Cardiac atrium fibroblast (primary cell): ENCODE measurements at places on chromosomes 2 and 18. TPM values are rescaled to one million over a fixed set of nuclear protein-coding genes. Genes with fewer than 3 reads are reported as not detected.

The MRPS5 gene
- 36.5 and 39.2 TPM in 2 replicates for total RNA-seq

The PTRHD1 gene
- 45.1 and 66.3 TPM in 2 replicates for total RNA-seq

The SPATA3 gene
- not detected in 2 replicates for total RNA-seq

The KIF1A gene
- total RNA-seq = not detected in 2 replicates

The GKN2 gene
- total RNA-seq = not detected in 2 replicates

The SH3RF3 gene
- 8.4 and 9.6 TPM in 2 replicates for total RNA-seq

The HMSD gene
- not detected in 2 replicates for total RNA-seq

The STAM2 gene
- 22.0 and 27.4 TPM in 2 replicates for total RNA-seq

The CDH7 gene
- total RNA-seq = not detected in 2 replicates

The ITGB6 gene
- not detected in 2 replicates for total RNA-seq

The GREB1L gene
- 0.36 and 0.97 TPM in 2 replicates for total RNA-seq

The IL1RN gene
- not detected in 2 replicates for total RNA-seq

The POTEI gene
- total RNA-seq = not detected in 2 replicates

The CDK15 gene
- total RNA-seq = not detected in 2 replicates

The DYNAP gene
- total RNA-seq = not detected in 2 replicates

The SLC8A1 gene
- total RNA-seq = 4.2 and 6.5 TPM in 2 replicates

The FAM124B gene
- 1.8 and 4.5 TPM in 2 replicates for total RNA-seq

The RAB6C gene
- total RNA-seq = not detected in 2 replicates

The LBX2 gene
- 1.6 and 2.1 TPM in 2 replicates for total RNA-seq

The KCNJ13 gene
- not detected in 2 replicates for total RNA-seq

The EHD3 gene
- 15.0 and 15.9 TPM in 2 replicates for total RNA-seq

The SERPINB2 gene
- not detected in 2 replicates for total RNA-seq

The ITGA6 gene
- total RNA-seq = 4.2 and 14.9 TPM in 2 replicates

The LYPD6B gene
- not detected in 2 replicates for total RNA-seq

The LCT gene
- not detected in 2 replicates for total RNA-seq

The ACMSD gene
- total RNA-seq = not detected in 2 replicates

The HOXD12 gene
- total RNA-seq = not detected in 2 replicates

The UGT1A3 gene
- total RNA-seq = not detected in 2 replicates

The GALNT13 gene
- total RNA-seq = under 0.01 TPM in 2 replicates

The REEP1 gene
- not detected in 2 replicates for total RNA-seq

The PDE11A gene
- not detected in 2 replicates for total RNA-seq

The MAP3K19 gene
- total RNA-seq = not detected in 2 replicates

The LYG1 gene
- not detected in 2 replicates for total RNA-seq

The NDC80 gene
- total RNA-seq = 5.2 and 9.1 TPM in 2 replicates

The SATB2 gene
- total RNA-seq = 1.3 and 1.6 TPM in 2 replicates

The CNGA3 gene
- not detected in 2 replicates for total RNA-seq

The ANKZF1 gene
- 45.8 and 58.7 TPM in 2 replicates for total RNA-seq
